T-helper 2 cell (primary cell): ENCODE measurements at places on chromosomes 12 and 14.

DNA sequence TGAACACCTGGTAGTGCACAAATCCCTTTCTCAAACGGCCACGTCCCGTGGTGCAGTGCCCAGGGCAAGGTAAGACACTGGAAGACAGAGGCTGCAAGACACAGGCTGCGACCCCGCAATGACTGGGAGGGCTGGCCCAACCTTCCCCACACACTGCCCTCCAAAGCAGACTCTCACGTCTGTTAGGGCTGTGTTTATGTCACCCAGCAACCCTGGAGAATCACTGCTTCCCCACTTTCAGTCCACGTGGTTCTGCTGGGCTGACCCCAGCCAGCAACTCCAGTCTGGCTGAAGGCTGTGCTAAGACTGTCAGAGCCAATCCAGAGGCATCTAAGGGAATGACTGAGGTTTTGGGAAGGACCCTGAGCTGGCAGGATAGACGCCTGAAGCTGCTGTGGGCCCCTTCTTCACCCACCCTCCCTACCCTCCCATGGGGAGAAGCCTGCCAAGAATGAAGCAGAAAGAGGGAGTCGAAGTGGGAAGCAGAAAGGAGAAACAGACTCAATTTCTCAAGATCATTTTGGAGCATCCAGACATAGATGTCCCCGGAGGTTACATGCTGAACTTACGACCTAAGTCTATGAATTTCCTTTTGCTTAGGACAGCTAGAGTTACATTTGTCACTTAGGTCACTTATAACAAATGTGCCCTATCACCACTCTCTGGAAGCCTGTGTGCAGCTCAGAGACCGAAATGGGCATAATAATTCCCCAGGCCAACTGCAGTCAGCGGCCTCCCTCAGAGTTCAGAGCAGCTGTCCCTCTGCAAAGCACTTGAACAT is 11.7 kb downstream of the KDM2B start:
- no peak for DNase-seq

GRCh38 chr14:69675877-69676416 is 64.6 kb downstream of the SUSD6 start:
- no peak for DNase-seq

DNA sequence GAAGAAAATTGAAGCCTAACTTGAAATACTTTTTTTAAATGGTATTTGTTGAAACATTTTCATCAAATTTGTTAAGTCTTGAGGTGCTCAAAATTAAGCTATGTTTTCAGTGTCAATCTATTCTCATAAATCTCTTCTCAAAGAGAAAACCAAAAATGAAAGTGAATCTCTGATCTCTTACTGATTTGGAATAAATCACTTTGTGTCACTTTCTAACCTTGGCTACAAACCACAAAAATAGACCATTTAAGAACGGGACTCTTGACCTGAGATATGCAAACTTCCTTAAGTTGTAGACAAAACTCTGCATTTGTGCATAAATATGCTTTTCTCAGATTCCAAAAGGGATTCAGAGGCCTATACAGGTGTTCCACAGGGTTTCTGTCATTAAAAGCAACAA is 192.9 kb downstream of the SEC23A start:
- no peak for DNase-seq

DNA sequence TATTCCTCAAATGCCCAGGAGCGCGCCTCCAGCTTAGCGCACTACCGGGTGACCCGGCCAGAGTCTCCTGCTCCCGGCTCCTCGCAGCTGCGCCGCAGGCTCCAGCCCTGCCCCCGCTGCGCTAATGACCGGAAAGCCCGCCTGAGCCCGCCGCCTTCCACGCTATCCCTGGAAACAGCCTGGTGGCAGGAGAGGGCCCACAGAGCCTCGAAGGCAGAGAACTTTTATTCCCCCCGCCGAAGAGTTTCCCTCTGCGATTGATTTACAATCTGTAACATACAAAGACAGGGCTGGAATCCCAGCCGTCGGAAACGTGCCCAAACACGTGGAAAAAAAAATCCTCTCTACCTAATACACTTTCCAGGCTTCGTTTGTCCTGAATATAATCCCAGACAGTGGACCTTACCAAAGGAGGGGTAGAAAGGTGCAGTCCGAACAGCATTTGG is 1.5 kb downstream of the COL2A1 start:
- DNase-seq = no peak

DNA sequence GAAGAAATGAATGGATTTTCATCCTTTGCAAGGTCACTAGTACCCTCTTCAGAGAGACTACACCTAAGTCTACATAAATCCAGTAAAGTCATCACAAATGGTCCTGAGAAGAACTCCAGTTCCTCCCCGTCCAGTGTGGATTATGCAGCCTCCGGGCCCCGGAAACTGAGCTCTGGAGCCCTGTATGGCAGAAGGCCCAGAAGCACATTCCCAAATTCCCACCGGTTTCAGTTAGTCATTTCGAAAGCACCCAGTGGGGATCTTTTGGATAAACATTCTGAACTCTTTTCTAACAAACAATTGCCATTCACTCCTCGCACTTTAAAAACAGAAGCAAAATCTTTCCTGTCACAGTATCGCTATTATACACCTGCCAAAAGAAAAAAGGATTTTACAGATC is 40.8 kb downstream of the SPATA7 start:
- DNase-seq = no peak

DNA sequence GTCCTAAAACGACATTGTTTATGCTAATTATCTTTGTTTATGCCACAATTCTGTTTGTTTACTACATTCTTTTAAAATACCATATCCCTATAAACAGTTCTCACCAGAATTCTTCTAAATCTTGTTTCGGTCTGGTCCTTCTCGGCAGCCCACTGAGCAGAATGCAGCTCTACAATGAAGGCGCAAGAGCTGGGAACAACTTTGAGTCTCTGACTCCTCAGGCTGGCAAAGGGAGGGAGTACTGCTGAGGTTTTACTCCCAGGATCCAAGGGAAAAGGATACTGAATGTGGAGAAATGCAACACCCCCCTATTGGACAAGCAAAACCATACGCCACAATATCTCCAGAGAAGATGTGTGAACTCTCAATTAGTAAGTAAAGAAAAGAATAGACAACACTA is 5.4 kb downstream of the SOX5 start:
- DNase-seq = no peak

DNA sequence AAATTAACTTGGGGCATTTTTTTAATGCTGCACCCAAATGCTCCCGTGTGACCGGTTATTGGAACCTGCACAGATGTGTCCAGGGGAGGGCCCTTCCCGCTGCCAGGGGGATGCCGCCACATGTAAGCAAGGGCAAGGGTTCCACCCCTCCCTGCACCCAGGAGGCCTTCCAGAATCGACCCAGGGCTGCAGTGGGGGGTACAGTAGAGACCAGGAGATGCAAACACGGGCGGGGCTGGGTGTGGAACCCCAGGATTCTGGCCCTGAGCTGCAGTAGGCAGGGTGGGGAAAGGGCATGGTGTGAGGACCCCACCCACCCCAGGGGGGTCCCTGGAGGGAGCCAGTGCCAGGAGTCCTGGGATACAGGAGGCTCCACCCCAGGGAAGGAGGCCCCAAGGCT is 54.1 kb downstream of the TNFAIP2 start:
- no peak for DNase-seq
